ENCODE measurements at places on chromosomes 1 and 21.

- DNase-seq = no peak
Observed at GRCh38 chr1:25624156-25624555, 7.6 kb downstream of the MAN1C1 start.

- DNase-seq = no peak
Observed at GRCh38 chr1:245871915-245872314, 635.2 kb downstream of the SMYD3 start.

DNA sequence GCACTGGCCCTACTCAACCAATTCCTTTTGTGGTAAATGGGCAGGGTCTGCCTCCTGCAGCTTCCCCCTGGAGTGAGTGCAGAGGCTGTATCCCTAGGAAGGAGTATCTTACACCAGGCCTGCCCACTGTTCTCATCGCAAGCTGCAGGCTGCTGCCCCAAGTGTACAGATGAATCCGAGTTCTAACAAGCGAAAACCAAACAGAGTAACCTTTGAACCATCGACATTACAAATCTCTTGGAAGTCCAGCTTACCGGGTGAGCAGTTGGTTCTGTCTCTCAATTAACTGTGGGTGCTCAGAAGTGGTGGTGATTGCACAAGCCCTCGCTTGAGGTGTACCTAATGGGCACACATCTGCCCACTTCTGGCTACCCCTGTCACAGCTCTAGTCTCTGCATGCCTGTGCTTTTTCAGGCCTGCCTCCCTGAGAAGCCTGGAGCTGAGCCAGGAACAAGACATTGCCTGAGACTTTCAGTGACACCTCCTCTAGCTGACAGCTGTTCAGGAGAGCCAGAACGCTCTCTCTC is 22.7 kb downstream of the INAVA start:
- no peak for DNase-seq

GRCh38 chr1:116193768-116194167 is 82.6 kb downstream of the MAB21L3 start:
- DNase-seq = no peak

GRCh38 chr1:214660900-214661299 is 57.9 kb downstream of the CENPF start:
- no peak for DNase-seq

DNA sequence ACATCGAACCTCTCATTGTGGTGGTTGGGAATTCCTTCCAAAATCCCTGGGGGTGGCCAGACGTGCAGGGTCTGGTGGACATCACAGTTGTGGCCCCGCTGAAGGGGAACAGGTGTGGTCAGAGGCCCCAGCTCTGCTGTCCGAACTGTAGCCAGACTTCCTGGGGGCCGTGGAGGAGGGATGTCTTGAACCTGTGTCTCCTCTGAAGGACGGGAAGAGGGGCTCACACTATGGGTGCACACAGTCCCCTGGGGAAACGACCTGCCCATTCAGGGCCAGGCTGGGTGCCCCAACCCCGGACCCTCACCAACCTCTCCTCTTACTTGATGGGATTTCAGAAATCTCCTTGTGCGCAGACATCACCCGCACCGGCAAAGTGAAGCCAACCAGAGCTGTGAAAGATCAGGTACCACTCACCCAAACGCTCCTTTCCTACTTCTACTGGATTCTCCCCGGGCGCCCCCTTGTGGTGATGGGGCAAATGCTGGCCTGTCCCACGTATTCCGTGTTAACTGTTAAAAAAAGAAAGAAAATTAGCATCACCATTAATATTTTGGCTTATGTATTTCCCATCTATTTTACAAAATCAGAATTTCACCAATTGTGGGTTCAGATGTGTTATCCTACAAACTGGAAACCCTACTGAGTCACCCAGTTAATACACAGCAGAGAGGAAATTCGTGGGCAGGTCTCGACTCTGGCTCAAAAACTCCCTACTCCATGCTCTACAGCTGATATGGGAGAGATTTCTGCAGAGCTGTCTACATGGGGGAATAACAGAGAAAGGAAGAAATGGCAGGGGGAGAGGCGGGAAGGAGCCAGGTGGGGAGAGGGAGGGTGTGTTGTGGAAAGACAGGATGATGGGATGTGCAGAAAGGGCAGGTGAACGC is 28.1 kb downstream of the PADI4 start:
- peak; percentile 62 for DNase-seq

- DNase-seq = no peak
Observed at GRCh38 chr1:219533280-219533679, 79.6 kb downstream of the ZC3H11B start.

- no peak for DNase-seq
Observed at GRCh38 chr1:15322648-15323350, 75.8 kb downstream of the FHAD1 start.

DNA sequence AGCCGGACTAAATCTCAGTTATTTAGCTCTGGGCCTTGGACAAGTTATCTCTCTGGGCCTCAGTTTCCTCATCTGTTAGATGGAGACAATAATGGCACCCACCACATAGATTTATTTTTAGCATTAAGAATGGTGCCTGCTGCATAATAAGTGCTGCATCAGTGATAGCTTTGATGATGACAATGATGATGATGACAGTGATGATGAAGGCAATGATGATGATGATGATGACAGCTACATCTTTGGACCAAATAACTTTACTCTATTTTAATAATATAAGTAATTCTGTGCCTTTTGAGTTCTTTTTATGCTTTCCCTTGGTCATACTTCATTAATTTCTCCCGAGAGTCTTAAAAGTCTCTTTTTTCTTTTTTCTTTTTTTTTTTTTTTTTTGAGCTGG is 143.4 kb downstream of the C1orf21 start:
- DNase-seq = no peak

- peak; percentile 66 for DNase-seq
Observed at GRCh38 chr1:66274634-66275033, 259.3 kb upstream of the SGIP1 start.

GRCh38 chr1:162966613-162967012 is 102.5 kb upstream of the RGS4 start:
- no peak for DNase-seq

DNA sequence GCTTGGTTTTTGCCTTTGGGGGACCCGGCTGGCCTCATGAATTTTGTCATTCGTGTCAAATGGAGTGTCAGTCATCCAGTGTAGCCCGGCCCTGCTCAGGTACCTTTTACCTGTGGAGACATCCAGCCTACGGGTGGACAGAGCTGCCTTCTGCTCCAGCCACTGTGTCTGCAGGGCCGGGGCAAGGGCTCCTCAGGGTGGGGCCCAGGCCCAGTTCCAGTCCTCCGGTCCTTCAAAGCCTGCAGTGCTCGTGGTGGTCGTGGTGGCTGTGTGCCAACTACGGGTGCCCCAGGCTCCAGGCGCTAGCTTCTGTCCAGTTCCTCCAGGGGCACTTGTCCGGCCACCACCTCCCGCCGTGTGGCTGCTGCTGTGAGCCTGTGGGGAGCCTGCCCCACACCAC is 54.8 kb downstream of the TRIM11 start:
- no peak for DNase-seq

DNA sequence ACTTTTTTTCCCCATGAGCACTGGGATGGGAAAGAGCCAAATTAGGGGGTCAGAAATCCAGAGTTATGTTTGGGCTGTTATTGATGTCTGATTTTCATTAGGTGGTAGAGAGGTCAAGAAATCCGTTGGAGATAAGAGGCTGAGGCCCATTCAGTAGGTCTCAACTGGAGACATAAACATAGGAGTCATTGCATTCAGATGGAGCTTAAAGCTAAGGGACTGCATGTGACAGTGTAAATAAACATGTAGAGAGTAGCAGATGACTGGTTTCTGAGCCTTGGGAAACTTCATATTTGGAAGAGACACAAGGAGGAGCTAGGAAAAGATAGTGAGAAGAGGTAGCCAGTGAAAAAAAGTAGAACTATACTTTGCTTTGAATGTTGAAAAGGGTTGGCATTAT is 11.7 kb downstream of the PTPRC start:
- no peak for DNase-seq

- no peak for DNase-seq
Observed at GRCh38 chr1:110051262-110051648, 16.8 kb downstream of the STRIP1 start.

DNA sequence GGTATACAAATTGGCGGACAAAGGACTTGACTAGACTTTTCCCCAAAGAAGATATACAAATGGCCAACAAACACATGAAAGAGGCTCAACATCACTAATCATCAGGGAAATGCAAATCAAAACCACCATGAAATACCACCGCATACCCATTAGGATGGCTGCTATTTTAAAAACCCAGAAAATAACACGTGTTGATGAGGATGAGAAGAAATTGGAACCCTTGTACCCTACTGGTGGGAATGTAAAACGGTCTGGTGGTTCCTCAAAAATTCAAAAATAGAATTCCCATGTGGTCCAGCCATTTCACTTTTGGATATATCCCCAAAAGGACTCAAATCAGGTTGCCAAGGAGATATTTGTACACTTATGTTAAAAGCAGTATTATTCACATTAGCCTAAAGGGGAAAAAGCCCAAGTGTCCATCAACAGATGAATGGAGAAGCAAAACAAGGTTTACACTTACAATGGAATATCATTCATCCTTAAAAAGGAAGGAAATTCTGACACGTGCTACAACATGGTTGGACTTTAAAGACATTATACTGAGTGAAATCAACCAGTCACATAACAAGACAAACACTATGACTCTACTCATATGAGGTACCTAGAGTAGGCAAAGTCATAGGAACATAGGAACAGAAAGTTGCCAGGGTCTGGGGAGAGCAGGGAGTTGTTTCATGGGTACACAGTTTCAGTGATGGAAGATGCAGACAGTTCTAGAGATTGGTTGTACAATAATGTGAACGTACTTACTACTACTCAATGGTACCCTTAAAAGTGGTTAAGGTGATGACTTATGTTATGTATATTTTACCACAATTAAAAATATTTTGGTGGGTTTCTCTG is 17.0 kb downstream of the CD34 start:
- DNase-seq = no peak

DNA sequence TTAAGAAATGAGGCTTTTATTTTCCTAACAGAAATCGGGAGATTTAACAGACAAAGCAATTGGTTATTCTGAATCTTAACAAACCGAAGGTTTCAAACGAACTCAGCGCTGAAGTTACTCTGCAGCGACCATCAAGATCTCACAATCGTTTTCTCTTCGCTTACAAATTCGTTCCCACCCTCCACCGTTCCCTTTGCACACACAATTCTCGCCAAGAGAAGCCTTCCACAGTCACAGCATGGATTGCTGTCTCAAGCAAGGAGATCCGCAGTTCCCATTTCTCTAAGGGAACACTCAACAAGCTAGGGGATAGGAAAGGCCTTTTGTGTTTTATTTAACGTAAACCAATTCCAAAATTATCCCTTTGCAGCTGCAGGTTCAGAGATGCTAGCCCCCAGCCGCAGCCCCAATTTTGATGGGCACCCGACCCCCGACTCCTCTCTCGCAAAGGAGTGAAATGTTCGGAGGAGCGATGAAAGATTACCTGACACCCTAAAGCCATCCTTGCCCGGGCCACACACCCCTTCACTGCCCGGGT is 755 bp downstream of the FBXO42 start:
- DNase-seq = no peak

- DNase-seq = peak; percentile 58
Observed at GRCh38 chr1:192445839-192446489, 129.2 kb downstream of the RGS21 start.

- no peak for DNase-seq
Observed at GRCh38 chr1:89350298-89350697, 13.6 kb upstream of the GBP6 start.

GRCh38 chr1:17199267-17200044 is 5.5 kb upstream of the PADI1 start:
- no peak for DNase-seq

DNA sequence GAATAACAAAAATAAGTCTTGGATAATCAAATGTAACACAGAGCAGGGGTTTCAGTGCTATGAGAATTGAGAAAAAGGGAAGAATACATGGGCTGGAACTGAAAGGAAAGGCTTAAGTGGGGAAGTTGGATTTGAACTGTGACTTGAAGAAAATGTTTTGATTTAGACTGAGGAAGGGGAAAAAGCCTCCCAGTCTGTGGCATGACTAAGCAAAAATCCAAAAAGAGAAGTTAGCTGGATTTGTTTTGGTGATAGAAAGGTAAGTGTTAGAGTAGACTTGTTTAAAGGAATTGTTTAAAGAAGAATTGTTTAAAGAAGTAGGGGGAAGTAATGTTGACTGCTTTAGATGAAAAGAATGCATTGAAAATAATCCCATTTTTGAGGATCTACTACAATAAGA is 46.0 kb downstream of the KCNK2 start:
- DNase-seq = no peak

Measured in activated CD4-positive, alpha-beta T cell treated with anti-CD3 and anti-CD28 coated beads, Interleukin-2, amount 50 U/mL, for 16 hours (primary cell).